ENCODE measurements at places on chromosomes 12 and 14. TPM values are rescaled to one million over a fixed set of nuclear protein-coding genes. Genes with fewer than 3 reads are reported as not detected.

Gene ZFP36L1
- total RNA-seq = 118 TPM

Gene OR6C68
- not detected for total RNA-seq

Gene VDR
- total RNA-seq = 16.6 TPM

Gene DNAI7
- not detected for total RNA-seq

DNA sequence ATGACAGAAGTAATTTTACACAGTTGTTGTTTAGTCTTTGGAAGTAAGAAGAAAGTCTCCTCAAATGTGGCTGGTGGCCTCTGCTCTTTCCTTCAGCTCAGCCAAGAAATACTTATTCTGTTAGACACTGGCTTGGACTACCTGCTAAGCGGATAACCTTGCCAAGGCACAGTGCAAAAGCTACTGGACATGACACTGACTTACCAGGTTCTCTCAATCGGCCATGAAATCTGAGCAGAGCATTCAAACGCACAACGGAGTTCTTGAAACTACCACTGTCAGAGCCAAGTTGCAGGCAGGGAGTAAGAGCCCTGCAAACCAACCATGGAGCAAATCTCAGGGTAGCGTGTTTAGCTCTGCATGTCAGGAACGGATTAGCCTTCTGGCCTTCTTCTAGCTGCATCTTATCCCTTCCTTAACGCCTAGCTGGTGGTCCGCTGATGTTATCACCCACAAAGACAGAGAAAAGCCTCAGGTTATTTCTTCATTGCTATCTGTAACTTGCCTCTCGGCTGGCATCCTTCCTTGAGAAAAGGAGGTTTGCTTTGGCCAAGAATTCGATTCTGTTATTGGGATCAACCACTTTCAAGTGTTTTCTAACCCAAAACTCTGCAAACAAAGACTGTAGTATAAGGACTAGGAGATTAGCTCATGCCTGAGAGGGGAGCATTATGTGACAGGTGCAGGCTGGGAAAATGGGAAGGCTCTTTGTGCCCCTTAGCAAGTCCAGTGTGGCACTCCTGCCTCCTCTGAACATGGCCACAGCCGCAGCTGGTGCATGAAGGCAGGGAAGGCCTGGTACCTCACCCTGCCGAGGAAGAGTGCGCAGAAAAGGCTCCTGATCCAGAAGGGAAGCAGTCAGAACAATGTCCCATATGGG, 223.4 kb downstream of the GLT1D1 start:
- H3K36me3 ChIP-seq = no peaks in the 10 kb centered on the region
- H3K4me3 ChIP-seq = no peak overlapping the region
- H3K27me3 ChIP-seq = no peaks in the 10 kb centered on the region
- H3K27ac ChIP-seq = no peak overlapping the region

GRCh38 chr14:106347291-106347778, 821.0 kb downstream of the TMEM121 start:
- DNase-seq = no peak
- no peak overlapping the region for H3K4me3 ChIP-seq
- no peak overlapping the region for H3K27ac ChIP-seq
- H3K4me1 ChIP-seq = no peaks in the 10 kb centered on the region
- H3K27me3 ChIP-seq = no peaks in the 10 kb centered on the region
- no peaks in the 10 kb centered on the region for H3K36me3 ChIP-seq

GRCh38 chr12:44874981-44875416, 1.1 kb downstream of the NELL2 start:
- no peak overlapping the region for H3K27ac ChIP-seq
- H3K4me1 ChIP-seq = peaks cover 12% of the 10 kb centered on the region
- H3K4me3 ChIP-seq = peak overlapping the region; percentile 69
- no peak for DNase-seq
- H3K36me3 ChIP-seq = no peaks in the 10 kb centered on the region

DNA sequence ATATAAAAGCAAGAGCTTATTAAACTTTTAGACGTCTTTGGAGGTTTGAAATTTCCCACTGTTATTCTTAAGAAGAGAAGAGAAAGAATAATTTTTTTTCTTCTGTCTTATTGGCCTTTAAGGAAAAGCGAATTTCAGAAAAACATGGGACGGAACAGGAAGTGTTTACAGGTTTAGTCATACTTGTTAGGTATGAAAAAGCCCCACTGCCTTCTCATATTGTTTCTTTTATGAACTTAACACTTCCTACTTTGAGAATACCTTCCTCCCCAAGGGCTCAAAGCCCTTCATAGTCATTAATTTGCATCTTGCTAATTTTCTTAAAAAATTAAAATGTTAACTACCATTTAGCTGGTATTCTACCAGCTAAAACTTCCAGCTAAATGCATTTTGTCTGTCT, 82.0 kb downstream of the ETV6 start:
- H3K4me3 ChIP-seq = no peak overlapping the region
- H3K27me3 ChIP-seq = no peaks in the 10 kb centered on the region
- no peaks in the 10 kb centered on the region for H3K36me3 ChIP-seq
- no peak for DNase-seq
- H3K27ac ChIP-seq = peak overlapping the region; percentile 79

DNA sequence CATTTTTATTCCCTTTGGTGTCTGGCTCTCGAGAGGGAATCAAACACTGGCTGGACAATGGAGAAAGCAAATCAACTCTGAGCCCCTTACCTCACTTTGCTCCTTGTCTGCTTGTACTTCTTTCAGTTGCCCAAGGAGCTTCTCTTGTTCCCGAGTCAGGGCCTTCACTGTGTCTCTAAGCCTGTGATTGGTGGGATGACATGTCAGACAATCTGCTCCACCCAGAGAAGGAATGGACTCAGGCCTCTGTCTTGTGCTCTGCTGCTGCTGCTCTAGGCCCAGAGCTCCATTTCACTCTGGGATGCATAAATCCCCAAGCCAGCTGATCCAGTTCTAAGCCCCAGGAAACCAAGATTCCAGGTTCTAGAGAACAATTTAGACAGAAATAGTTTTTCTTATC, 7.6 kb downstream of the CALCOCO1 start:
- no peaks in the 10 kb centered on the region for H3K4me1 ChIP-seq
- H3K27me3 ChIP-seq = no peaks in the 10 kb centered on the region
- H3K27ac ChIP-seq = no peak overlapping the region
- peaks cover 46% of the 10 kb centered on the region for H3K36me3 ChIP-seq

DNA sequence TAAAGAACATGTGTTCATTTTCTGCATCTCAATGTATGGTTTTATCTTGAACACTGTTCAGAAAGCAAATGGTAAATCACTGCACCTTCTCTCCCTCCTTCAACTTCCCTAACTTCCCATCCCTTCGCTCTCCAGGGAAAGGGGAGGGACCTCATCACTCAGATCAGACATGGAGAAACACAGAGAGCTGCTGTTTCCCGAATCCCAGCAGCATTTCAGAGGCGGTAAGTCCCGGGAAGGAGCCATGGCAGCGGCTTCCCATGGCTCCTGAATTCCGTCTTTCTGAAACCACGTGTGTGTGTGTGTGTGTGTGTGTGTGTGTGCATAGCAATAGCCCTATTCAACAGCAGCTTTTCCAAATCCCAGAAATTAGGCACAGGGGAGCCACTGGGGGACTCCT, 125.4 kb upstream of the TMCC3 start:
- H3K4me3 ChIP-seq = no peak overlapping the region
- no peak overlapping the region for H3K27ac ChIP-seq
- no peak for DNase-seq
- no peaks in the 10 kb centered on the region for H3K4me1 ChIP-seq
- no peaks in the 10 kb centered on the region for H3K36me3 ChIP-seq

DNA sequence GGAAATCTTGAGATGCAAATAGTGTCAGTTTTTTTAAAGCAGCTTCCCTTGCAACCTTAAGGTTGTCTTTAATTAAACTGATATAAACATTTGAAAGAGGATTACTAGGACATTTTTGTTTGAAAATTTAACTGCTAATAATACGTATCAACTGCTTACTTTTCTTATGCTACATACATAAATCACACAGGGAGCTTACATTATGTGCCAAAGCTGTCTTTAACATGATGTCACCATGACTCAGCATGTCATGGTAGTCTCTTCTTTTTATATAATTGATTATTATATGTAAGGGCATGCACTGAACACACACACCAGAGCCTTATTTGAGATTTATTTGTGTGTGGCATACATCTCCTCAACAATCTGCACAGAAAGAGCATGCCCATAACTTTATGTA, 63.0 kb upstream of the PTHLH start:
- H3K27ac ChIP-seq = no peak overlapping the region
- H3K36me3 ChIP-seq = no peaks in the 10 kb centered on the region
- no peak overlapping the region for H3K4me3 ChIP-seq
- H3K27me3 ChIP-seq = no peaks in the 10 kb centered on the region
- no peak for DNase-seq

GRCh38 chr12:67757651-67758050, 109.1 kb downstream of the DYRK2 start:
- no peak overlapping the region for H3K27ac ChIP-seq
- DNase-seq = no peak
- no peaks in the 10 kb centered on the region for H3K4me1 ChIP-seq
- H3K27me3 ChIP-seq = no peaks in the 10 kb centered on the region
- H3K36me3 ChIP-seq = no peaks in the 10 kb centered on the region

DNA sequence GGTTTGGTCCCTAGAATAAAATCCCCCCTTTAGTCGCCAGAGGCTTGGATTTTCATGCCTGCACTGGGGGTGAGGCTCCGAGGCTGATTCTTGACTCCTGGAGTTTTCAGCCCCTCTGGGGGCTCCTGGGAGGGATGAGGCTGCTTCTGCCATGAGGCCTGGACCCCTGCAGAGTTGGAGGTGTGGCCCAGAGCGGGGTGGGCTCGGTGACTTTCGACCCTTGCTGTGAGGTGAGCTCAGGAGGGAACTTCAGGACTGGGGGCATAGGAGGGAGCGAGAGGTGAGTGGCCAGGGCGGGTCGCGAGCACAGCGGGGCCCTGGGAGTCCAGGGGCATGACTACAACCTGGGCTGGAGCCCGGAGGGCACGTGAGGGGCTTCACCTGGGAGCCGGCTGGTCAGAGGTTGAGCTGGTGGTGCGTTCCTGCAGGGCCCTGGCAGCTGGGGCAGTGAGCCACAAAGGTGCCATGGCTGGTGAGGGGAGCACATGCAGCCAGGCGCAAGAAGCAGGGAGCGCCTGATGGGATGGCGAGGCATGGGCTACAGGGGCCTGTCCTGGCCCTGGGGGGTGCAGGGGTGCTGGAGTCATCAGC, 168.2 kb downstream of the KIF26A start:
- no peaks in the 10 kb centered on the region for H3K36me3 ChIP-seq
- H3K27me3 ChIP-seq = no peaks in the 10 kb centered on the region
- H3K27ac ChIP-seq = no peak overlapping the region
- DNase-seq = no peak
- H3K4me1 ChIP-seq = no peaks in the 10 kb centered on the region
- no peak overlapping the region for H3K4me3 ChIP-seq

DNA sequence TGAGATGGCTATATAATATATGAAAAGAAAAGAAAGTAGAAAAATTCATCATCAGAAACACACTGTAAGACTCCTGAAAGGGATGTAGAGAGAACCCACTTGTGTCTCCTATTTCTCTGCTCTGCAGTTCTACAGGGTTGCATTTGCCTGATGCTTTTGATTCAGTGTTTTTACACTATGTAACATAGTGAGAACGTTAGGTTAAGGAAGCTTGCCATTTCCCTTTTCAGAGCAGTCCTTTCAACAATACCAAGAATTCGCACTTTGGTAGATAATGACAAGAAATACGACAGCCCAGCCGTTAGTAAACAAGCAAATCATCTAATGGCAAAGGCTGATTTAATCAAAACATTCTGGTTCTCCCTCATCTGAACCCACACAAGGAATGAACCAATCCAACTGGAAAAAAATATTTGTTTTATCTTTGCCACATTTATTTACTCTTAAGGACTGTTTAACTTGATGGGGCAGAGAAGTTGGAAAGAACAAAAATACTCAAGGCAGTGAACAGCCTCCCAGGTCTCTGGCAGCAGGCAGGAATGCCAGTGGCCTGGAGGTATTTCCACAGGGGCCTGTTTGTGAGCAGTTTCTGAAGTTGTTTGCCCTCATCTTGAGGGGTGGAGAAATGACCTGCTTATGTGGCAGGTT, 30.8 kb upstream of the SOCS2 start:
- no peaks in the 10 kb centered on the region for H3K27me3 ChIP-seq
- no peak overlapping the region for H3K4me3 ChIP-seq
- H3K36me3 ChIP-seq = no peaks in the 10 kb centered on the region

DNA sequence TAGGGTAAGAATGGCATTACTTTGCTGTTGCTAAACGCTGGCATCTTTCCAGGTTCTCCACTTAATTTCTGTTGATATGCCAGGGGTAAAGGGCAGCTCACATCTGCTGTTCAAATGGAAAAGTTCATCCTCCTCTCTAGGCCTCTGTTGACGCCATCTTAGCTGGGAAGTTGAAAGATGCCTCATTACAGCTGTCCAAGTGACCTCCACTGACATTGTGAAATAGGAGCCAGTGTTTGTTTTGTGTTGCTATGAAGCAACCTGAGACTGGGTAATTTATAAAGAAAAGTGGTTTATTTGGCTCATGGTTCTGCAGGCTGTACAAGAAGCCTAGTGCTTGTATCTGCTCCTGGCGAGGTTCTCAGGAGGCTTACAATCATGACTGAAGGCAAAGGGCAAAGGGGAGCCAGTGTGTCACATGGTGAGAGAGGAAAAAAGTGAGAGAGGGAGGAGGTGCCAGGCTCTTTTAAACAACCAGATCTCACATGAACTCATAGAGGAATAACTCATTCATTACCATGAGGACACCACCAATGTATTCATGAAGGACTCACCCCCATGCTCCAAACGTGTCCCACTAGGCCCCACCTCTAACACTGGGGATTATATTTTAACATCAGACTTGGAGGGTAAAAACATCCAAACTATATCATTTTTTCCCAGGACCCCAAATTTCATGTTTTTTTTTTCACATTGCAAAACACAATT, 3.2 kb upstream of the ADAM21 start:
- no peak for DNase-seq
- no peaks in the 10 kb centered on the region for H3K4me1 ChIP-seq
- H3K27me3 ChIP-seq = no peaks in the 10 kb centered on the region
- H3K27ac ChIP-seq = no peak overlapping the region

DNA sequence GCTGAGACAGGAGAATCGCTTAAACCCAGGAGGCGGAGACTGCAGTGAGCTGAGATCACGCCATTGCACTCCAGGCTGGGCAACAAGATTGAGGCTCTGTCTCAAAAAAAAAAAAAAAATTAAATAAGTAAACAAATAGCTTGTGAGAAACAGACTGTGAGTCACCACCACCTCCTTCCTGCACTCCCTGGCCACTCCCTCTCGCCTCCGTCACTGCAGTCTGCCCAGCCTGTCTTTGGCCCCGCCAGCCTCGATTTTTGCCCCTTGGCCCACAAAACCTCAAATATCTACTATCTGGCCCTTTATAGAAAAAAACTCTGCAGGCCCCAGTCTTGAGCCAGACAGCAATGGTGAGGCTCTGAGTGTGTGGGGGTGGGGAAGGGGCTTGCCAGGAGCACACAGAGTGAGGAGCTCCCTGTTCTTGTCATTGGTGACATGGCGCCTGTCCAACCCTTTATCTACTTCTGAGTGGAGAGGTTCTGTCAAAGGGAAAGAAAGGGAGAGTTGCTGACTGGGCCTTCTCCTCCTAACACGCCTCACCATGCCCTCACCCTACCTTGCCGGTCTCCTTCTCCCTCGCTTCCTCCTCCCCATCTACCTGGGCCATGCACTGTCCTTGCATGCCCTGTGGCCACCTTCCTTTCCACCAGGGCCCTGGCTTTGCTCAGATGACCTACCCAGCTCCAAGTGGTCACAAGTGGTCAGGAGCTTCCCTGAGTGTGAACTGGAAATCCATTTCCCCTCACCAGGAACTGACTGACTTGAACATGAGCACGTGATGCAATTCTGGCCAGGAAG, 22.1 kb downstream of the LGMN start:
- no peaks in the 10 kb centered on the region for H3K27me3 ChIP-seq
- no peaks in the 10 kb centered on the region for H3K36me3 ChIP-seq
- H3K27ac ChIP-seq = peak overlapping the region; percentile 79
- H3K4me1 ChIP-seq = peaks cover 9% of the 10 kb centered on the region
- DNase-seq = no peak

All from esophagus squamous epithelium (tissue), 5 donors.